ENCODE measurements at places on chromosomes 2 and 18.

DNA sequence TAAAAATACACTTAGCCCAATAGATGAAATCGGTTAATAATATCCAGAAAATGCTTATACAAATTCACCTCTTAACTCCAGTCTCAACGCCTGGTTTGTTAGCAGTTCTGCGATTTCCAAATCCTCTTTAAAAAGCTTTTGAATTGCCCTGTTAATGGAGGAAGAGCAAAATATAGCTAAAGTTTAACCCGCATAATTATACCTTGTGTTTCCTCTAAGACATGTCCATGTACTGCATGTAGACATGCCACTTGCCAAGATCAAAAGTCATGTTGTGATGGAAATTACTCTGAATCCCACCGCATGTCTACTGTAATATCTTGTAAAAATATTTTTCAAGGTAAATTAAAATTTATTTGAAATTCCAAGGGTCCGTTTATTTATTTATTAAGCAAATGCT, 291.2 kb upstream of the LRP1B start:
- DNase-seq, result no peak

GRCh38 chr2:207935991-207936370, 89.3 kb downstream of the PLEKHM3 start:
- no peak for DNase-seq

GRCh38 chr2:128379021-128380015, 60.6 kb upstream of the HS6ST1 start:
- peak; percentile 42 for DNase-seq

- DNase-seq, result peak; percentile 56
Observed at GRCh38 chr18:76457475-76457874, 37.6 kb downstream of the ZNF516 start.
